Adrenal gland (tissue), 19 donors: ENCODE measurements at places on chromosomes 12 and 14.
A peak's percentile ranks its signal among the peaks of the same experiment; 100 is the strongest.

GRCh38 chr12:116675339-116676107, 62.3 kb downstream of the SPRING1 start:
- H3K4me1 ChIP-seq, result no peaks in the 10 kb centered on the region
- H3K36me3 ChIP-seq, result no peaks in the 10 kb centered on the region
- H3K27me3 ChIP-seq, result no peaks in the 10 kb centered on the region
- no peak overlapping the region for H3K4me3 ChIP-seq

DNA sequence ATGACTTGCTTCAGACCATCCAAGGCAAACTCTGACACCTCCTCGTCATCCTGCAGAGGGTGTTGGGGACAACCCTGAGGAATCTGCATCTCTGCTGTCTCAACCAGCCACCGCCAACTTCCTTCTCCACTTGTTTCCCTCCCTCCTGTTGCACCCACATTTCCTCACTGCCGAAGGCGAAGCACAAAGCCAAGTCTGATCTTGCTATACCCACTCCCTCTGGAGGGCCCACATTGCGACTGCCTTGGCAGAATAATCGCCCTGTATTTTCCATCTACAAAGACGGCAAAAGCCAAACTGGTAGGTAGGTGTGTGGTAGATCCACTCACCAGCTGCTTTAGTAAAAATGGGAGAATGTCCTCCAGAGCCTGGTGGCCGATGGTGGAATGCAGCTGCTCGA, 21.8 kb upstream of the RAB35 start:
- no peak overlapping the region for H3K4me3 ChIP-seq
- no peaks in the 10 kb centered on the region for H3K27me3 ChIP-seq
- H3K36me3 ChIP-seq, result peaks cover 100% of the 10 kb centered on the region
- DNase-seq, result no peak

DNA sequence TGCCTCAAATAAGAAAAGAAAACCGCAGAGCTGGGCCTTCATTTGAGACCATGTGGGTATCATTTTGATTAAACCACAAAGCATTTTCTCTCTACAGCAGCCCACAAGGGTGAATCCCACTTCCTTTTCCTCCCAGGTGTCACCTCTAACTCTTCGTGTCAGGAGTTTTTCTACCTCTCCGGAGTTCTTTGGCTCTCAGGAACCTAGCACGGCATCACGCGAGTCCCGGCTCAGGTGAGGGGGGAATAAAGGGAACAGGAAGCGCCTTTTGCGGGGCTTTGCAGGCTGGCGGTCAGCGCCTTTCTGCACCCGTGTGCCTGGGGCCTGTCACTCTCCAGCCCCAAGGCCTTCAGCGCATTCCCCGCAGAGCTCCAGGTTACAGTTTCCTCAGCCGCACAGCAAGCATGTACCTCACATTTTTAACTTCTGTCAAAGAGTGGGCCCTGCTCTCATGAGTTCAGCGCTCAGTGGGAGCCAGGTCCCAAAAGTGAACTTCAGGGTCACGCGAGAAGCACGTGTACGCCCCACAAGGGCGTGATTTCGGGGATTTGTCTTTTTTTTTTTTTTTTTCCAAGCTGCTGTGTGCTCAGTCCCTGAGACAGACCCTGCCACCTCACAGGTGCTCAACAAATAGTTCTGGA, 740 bp upstream of the PRPF40B start:
- no peaks in the 10 kb centered on the region for H3K36me3 ChIP-seq
- peak; percentile 61 for DNase-seq
- H3K4me1 ChIP-seq, result peaks cover 22% of the 10 kb centered on the region
- no peaks in the 10 kb centered on the region for H3K27me3 ChIP-seq

DNA sequence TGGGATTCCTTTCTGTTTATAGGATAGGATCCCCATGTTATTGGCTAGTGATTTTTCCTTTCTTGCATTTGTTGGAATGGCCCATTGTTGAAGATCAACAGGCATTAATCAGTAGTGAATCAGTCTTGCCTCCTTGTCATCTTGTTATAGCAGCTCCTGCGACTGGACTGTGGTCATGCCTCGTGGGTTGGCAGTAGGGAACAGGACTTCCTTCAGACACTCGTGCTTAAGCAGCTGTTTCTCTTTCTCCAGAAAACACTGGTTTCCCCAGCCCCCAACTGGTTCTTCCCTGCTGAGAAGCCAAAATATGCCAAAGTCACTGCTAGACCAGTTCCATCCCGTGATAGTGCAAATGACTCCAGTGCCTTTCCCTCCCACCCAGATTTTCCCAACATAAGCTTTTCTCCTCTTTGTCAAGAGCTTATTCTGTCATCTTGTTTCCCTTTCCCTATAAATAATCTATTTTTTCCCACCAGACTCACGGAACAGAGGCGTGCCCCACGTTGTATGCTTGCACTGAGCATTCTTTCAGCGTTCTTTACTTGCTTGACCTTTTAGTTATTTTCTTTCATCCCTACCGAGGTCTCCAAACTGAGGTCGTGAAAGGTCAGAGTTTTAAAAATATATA, 83.5 kb downstream of the SAMD4A start:
- H3K4me1 ChIP-seq, result peaks cover 53% of the 10 kb centered on the region
- no peaks in the 10 kb centered on the region for H3K27me3 ChIP-seq

- H3K27me3 ChIP-seq, result no peaks in the 10 kb centered on the region
- H3K36me3 ChIP-seq, result no peaks in the 10 kb centered on the region
- DNase-seq, result no peak
- H3K27ac ChIP-seq, result no peak overlapping the region
- H3K4me3 ChIP-seq, result no peak overlapping the region
Observed at GRCh38 chr12:47547077-47547476, 158.8 kb downstream of the RPAP3 start.

- H3K27ac ChIP-seq, result no peak overlapping the region
- no peak overlapping the region for H3K4me3 ChIP-seq
- DNase-seq, result no peak
- H3K36me3 ChIP-seq, result no peaks in the 10 kb centered on the region
- no peaks in the 10 kb centered on the region for H3K4me1 ChIP-seq
Observed at GRCh38 chr12:124302807-124303578, 8.1 kb downstream of the RFLNA start.

DNA sequence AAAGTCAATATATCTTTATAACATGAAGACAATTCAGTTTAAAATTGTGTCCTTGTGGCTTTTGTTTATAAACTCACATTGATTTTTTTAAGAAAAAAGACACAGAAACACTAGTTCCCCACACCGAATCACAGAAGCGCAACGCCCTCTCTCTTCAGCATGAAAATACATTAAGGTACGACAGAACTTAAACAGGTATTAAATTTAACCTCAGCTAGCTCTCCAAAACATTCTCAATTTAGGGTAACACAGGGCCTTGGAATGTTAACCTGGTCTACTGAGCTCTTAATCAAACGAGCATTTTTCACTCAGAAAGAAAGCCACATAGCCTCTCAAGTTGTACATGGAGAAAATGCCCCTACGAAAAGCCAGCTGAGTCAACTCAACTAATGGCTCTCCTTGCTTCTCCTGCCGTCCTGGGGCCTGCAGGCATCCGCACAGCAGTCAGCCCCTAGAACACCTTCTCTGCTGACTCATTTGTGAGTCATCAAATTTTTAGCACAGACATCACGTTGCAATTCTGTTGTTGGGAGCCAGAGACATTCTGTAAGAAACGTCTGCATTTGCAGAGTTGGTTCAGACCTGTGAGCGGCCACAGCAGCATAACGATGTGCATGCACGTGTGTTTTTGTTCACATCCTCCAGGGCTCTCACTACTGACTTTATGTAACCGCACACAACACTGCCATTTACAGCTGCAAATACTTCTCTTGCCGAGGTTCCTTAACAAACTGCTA, 141.6 kb downstream of the ITPR2 start:
- peak; percentile 36 for DNase-seq
- H3K4me3 ChIP-seq, result no peak overlapping the region
- no peaks in the 10 kb centered on the region for H3K27me3 ChIP-seq

DNA sequence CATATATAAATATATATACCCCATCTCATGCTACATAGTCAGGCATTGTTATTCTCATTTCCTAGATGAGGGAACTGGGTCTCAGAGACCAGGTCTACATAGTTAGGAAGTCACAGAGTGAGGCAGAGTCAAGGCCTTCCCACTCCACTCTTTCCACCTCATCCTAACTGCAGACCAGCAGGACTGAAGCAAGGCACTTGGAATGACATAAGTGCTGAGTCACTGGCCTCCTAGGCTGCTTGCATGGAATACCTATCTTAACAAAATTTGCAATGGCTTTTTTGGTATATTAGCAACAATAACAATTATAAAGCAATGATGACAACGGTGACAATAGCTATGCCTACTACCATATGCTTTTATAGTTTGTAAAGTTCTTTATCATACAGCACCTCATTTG, 5.4 kb upstream of the ANO4 start:
- no peak overlapping the region for H3K27ac ChIP-seq
- no peaks in the 10 kb centered on the region for H3K36me3 ChIP-seq
- H3K4me1 ChIP-seq, result no peaks in the 10 kb centered on the region
- no peak overlapping the region for H3K4me3 ChIP-seq

- H3K4me1 ChIP-seq, result no peaks in the 10 kb centered on the region
- no peak overlapping the region for H3K27ac ChIP-seq
- no peak for DNase-seq
- H3K36me3 ChIP-seq, result no peaks in the 10 kb centered on the region
- H3K4me3 ChIP-seq, result no peak overlapping the region
Observed at GRCh38 chr14:38297681-38298080, 41.8 kb upstream of the CLEC14A start.

- no peak overlapping the region for H3K4me3 ChIP-seq
- H3K36me3 ChIP-seq, result no peaks in the 10 kb centered on the region
Observed at GRCh38 chr12:20523658-20524057, 155.3 kb downstream of the PDE3A start.

DNA sequence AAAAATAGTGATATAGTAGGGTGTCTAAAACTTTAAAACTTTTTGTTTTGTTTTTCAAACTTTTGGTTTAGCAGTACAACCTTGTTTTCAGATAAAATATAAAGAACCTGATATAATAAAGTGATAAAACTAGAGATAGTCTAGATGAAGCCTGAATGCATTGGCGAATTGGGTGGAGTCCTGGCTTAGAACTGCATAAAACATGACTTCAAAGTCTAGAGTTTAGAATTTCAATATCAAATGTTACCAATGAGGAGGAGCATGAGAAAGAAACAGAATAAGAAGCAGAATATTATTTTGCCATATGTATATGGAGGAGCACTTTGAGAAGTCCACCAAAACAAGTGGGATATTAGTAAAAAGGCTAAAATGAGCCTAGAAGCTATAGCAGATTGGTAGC, 263.6 kb downstream of the TMEM117 start:
- no peak overlapping the region for H3K4me3 ChIP-seq
- H3K4me1 ChIP-seq, result no peaks in the 10 kb centered on the region
- H3K36me3 ChIP-seq, result no peaks in the 10 kb centered on the region
- H3K27me3 ChIP-seq, result no peaks in the 10 kb centered on the region

DNA sequence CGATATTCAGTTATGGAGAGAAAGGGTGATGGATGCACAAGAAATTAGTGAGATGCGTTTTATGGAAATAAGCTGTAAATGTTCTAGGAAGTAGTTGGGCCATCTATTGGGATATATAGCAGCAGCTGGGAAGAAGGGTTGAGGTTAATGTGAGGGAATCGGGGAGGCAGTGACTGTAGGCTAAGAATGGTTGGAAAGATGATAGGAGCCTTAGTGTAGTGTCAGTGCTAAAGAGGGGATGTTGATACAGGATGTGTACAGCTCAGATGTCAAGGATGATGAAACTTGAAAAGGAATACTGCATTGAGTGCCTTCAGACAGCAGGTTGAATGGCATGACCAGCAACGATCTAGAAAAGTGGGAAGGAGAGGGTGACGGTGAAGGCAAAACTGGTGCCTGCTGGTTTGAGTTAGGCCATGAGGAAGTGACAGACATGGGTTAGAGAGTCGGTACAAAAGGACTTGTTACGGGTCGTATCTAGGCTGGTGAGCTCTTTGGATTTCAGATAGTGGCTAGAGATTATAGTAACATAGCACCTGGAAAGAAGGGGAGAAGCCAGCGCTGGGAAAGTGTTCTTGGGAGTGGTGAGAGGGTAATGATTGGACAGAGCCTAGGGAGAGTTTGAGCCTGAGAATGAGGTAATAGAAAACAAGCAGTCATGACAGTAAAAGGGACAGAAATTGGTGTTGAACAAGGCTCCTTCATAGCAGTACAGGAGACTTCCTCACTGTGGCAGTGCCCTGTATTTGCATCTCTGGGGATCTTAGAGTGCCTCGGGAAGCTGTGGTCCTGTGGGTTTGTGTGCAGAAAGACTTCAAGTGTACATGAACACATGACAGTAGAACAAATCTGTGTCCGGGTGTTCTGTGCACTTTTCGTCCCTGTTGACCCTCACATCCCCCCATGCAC, 9.6 kb downstream of the MARS1 start:
- H3K36me3 ChIP-seq, result no peaks in the 10 kb centered on the region
- no peaks in the 10 kb centered on the region for H3K4me1 ChIP-seq
- H3K27ac ChIP-seq, result no peak overlapping the region
- H3K4me3 ChIP-seq, result no peak overlapping the region
- DNase-seq, result no peak
- H3K27me3 ChIP-seq, result no peaks in the 10 kb centered on the region

DNA sequence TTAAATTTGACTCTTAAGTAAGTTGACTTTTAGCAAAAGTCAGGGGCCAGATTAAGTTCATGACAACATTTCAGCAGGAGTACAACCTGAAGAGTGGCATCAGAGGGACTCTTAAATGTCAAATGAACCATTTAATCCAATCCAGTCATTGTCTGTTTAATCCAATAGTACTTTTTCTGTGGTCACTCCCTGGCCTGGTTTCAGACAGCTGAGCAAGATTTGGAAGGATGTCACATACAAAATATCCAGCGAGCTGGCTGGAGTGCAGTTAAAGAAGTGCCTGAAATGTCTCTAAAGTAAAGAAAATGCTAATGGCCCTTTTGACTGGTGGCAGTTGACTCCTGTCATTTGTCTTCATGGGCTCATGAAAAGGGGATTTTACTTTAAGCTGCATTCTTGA, 1082.1 kb downstream of the AACS start:
- H3K27me3 ChIP-seq, result no peaks in the 10 kb centered on the region
- no peaks in the 10 kb centered on the region for H3K4me1 ChIP-seq
- DNase-seq, result no peak
- H3K4me3 ChIP-seq, result no peak overlapping the region
- H3K27ac ChIP-seq, result no peak overlapping the region

DNA sequence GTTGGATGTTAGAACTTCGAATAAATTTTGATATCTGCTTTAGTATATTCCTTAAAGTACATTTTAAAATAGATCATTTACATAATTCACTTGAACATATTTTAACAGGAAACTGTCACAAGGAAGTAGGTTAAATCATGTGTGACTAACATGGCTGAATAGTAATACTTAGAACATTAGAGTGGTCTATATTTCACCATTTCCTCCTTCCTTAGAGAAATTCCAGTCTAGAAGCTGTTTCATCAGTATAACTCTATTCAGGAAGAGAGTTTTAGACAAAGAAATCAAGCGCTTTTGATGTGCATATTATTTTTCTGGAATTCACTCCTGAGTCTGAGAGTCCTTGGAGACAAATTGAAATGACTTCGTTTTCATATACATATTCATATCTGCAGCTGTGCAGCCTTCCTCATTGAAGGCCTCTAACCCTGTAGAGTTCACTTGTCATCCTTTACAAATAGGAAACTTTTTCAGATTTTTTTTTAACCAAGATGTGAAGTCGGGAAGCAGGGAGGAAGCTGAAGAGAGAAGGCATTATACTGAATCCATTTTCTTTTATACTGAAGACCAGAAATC, 28.4 kb downstream of the IRAK3 start:
- no peak overlapping the region for H3K4me3 ChIP-seq
- no peak for DNase-seq
- no peaks in the 10 kb centered on the region for H3K36me3 ChIP-seq
- H3K27me3 ChIP-seq, result no peaks in the 10 kb centered on the region
- no peaks in the 10 kb centered on the region for H3K4me1 ChIP-seq
- H3K27ac ChIP-seq, result no peak overlapping the region

- H3K27ac ChIP-seq, result peak overlapping the region; percentile 27
- no peaks in the 10 kb centered on the region for H3K36me3 ChIP-seq
- H3K27me3 ChIP-seq, result no peaks in the 10 kb centered on the region
- peaks cover 4% of the 10 kb centered on the region for H3K4me1 ChIP-seq
- DNase-seq, result no peak
- H3K4me3 ChIP-seq, result no peak overlapping the region
Observed at GRCh38 chr12:104275689-104276088, 27.9 kb upstream of the EID3 start.
